ENCODE measurements at places on chromosomes 2 and 18.

DNA sequence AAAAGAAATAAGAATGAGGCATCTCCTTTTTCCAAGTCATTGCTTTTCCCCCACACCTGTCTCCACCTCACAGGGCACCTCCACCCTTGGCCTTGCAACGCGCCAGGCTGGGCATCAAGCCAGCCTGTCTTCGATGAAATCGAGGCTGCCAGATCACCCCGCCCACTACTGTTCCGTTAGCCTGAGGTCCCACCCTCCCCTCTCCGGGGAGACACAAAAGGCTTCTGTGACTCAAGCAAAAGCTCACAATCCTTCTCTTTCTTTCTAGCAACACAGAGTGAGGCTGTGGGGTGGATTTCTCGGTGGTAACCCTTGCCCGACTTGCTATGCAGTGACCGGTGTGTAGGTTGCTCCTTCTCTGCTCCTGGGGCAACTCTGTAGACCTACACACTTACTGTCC, 9.9 kb downstream of the TNP1 start:
- DNase-seq = no peak

DNA sequence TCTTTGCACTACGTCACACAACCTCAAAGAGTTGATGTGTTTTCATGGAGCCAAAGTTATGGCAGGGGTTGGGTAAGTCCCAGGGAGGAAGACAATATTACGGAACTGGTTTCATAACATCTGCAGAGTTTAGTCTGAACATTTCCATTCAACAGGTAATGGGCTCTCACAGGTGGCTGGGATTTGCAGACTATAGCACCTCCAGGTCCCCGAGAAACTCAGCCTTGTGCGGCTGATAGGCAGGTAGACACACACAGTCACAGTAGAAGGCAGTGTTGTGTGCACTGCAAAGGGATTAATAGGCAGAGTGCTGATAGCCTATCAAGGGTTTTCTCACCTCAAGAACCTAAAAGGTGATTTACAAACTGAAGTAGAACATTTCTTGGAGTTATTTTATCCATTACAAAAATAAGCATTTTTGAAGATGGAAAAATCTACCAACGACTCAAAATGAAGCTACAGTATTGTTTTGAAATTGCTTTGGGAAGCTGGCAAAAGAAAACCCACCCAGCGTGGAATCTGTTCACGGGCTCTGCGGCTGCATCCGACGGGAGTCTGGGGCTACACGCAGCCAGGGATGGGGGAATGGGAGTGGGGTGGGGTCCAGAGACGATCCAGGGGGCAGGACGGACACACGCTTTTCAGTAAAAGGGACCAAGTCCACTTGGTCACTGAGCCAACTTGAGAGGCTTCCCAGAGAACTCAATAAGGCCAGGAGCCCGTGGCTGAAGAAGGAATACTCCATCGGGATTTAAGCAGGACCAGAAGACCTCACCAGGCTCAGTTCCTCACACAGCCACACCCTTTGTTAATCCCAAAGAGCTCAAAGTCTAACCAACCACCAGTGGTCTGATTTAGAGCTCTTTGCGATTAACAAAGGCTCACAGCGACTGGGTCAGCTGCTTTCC, 82.9 kb downstream of the CHRNA1 start:
- no peak for DNase-seq

- no peak for DNase-seq
Measured at GRCh38 chr2:174623106-174623637, 25.6 kb upstream of the WIPF1 start.

DNA sequence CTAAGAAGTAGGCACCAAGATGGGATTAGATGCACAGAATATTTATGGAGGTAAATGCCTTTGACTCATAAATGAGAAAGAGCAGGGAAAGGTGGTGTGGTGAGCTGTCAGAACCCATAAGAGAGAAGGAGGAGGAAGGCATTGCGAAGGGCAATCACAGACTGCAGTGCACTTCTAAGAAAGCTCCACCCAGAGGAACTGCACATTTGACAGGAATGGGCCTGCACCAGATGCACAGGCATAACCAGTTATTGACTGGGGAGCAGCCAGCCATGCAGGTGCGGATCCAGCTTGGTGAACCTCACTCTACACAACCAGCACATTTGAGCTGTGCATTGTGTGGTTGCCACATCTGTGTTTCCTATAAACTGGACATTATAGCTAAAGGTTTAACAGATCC, 62.2 kb upstream of the L3MBTL4 start:
- peak; percentile 61 for DNase-seq

DNA sequence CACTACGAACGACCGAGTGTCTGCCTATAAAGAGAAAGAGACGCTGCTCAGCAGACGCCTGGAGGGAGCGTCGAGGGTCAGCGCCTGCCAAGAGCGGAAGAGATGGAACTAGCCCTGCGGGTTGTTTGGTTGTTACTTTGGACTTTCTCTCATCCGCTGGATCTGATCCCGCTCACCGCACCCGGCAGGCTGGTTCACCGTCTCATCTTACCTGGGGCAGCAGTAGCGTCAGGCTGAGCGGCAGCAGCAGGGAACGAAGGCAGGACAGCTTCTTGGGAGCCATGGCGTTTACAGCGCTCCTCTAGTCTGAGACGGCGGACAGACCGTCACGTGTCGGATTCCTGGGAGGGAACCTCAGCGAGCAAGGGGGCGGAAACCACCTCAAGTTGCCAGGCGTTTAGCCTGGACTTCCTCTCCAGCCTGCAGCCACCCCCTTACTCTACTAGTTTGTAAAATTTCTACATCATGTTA, 1.9 kb downstream of the GLB1L start:
- DNase-seq = no peak
